Activated T-cell treated with anti-CD3 and anti-CD28 coated beads for 48 hours (primary cell): ENCODE measurements at places on chromosomes 5 and 9.

- no peak for DNase-seq
These were observed 220.0 kb downstream of the SLC12A2 start for GRCh38 chr5:128303593-128303992.

- DNase-seq, result no peak
These were observed 235.4 kb downstream of the DMRT2 start for GRCh38 chr9:1285526-1285925.

GRCh38 chr5:18270635-18271338, 636.5 kb downstream of the TAF11L14 start:
- DNase-seq, result no peak

DNA sequence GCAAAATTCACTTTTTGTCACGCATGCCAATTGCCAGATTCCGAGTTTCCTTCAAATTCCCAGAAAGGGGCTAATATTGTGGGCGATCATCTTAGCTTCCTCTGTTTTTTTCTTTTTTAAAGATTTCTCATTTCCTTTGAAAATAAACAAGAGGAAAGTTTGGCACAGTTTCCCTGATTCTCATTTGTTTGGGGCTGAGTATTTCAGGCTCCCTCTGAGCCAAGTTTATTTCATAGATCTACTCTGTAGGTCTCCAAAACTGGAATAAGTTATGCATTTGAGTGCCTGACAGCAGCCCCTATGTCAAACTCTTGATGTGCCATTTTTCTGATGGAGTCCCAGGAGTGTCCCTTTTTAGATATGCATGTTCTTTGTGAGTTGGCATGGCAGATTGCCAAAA, 1297.2 kb upstream of the WWC1 start:
- DNase-seq, result no peak

DNA sequence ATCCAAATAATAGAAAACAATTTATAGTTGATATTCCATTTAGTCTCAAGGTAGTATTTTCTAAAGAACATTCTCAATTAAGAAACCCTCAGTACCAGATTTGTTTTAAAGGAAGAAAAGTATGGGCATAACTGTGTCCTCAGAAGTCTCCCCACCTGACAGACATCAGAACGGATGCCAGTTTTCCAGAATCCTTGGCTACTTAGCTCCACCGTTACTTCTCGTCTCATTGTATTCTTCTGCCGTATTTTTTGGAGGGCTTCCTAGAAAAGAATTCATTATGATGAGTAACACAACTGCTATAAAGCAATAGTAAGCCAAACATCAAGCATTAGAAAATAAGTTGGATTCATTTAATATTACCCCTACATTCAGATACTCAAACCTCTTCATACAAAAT, 67.8 kb downstream of the DROSHA start:
- no peak for DNase-seq

- DNase-seq, result no peak
These were observed 321.7 kb downstream of the SH3GL2 start for GRCh38 chr9:17900606-17901005.

DNA sequence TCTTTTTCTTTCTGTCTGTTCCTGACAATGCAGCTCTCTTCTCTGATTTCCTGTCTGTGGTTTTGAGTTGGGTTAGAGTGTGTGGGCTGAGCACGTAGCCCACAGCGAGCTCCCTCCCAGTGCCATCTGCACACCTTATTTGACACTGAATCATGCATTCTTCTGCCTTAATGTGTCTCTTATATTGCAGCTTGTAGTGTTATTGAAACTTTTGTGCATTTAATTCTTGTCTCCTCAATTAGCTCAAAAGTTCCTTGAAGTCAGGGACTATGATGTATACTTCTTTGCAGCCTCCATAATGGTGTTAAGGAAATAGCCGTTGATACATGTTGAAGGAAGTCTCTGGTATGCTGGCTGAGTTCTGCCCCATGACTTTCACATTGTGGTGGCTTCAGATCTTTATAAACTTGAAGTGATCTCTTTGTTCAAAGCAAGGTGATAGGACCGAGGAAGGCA, 576.2 kb upstream of the CLINT1 start:
- peak; percentile 3 for DNase-seq

DNA sequence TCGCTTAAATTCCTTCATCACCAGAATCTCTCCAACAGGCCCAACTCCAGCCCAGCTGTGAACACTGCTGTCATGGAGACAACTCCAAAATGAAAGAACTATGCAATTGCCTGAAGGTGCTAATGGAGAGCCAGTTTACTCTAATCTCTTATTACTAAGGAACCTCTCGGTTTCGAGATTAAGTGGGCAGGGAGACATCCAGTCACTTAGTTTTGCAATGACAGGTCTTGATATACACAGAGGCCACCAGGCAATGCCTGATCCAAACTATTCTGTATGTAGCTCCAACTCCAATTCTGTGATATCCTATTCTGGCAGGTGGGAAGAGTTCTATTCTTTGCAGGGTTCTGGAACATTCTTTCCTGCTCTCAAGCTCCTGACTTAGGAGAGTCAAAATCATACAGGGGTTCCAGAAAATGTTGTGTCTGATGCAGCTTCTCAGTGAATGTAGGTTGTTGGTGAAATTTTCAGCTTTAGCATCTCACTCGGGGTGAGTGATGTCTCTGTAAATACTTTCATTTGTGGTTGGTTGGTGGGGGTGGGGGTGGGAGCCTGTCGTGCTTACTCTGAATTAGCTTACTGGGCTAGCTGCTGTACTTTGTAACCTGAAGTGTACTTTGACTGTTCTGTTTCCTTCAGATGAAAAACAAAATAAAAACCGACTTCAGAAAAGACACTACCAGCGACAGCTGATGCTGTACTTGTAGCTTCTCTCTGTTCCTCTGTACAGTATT, 170.9 kb downstream of the PALM2AKAP2 start:
- no peak for DNase-seq

DNA sequence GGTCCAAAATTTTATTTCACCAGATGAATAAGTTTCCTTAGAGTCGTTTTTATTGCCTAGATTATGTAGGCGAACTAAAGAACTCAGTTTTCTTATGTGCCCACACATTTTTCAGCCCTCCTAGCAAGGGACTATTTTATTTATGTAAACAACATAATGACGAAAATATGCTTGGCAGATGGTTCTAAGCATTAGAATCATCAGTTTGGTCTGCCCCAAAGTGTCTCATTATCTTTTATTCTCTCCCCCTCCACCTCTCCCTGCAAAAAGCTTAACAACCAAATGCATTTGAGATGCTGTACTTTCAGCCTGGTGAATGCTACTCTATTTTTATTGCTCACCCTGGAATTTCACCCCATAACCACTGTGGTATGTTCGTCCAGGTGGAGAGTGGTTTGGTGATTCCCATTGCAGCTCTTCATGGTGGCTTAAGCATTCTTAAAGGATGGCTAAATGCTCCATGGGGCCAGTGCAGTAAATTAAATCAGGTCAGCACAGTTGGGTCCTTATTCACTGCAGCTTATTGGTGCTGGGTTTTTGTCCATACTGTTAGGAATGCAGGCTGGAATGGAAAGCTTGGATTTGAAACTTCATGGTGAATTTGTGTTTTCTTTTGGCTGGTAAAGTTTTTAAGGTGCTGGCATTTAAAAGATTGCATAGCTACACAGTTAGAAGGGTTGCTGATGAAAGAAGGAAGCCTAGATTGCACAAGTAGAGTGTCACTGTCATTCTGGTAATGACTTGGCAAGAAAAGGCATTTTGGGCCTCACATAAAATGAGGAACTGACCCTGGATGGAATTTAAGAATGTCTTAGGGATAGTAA, 39.2 kb downstream of the TLE4 start:
- DNase-seq, result no peak

GRCh38 chr9:22211588-22212360, 202.7 kb upstream of the CDKN2B start:
- DNase-seq, result no peak

DNA sequence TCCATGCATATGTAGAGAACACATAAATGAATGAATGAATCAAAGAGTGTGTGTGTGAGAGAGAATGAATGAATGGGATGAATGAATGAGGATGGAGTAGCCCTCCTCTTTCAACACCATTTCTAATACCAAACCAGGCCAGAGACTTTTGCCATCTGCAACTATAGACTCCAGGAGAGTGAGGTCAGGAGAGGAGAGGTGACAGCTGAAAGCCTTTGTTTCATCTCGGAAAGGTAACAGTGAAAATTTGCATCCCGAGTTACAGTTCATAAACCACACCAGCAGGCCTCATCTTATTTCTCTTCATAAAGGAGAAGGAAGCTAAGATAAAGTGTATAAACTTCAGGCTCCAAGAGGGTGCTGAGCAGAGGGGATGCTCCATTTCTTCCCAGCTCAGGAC, 255.3 kb upstream of the KLF4 start:
- DNase-seq, result no peak

DNA sequence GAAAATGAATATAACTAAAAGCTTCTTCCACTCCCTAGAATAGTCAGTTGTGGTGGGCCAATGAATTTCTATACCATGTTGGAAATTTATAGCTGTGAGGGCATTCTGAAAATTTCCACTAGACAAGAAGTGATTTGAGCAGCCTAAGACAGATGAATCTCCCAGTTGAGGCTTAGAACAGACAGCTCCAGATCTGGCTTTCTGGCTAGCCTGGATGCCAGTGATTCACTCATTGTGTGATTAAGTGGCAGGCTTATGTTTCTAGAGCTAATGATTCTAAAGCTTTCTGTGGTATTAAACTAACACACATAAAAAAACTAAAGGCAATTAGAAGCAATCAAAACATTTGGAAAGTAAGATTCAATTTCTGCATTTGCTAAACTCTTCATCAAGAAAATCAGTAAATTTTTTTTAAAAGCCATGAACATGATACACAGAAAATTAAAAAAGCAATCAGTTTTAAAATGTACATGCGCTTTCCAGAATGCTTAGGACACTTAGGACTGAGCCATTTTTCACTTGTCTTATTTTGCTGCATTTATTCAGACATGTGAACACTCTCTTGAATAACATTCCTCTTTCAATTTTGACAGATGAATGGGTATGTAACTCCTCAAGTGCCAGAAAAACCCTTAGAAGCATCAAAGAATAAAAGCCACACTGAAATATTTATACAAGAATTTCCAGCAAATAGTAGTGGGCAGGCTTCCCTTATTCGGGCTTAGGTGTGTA, 100.5 kb upstream of the GNAQ start:
- no peak for DNase-seq

- no peak for DNase-seq
These were observed 62.5 kb downstream of the GIN1 start for GRCh38 chr5:103057208-103058130.

- no peak for DNase-seq
These were observed 8.2 kb downstream of the PRRC2B start for GRCh38 chr9:131402073-131402472.

DNA sequence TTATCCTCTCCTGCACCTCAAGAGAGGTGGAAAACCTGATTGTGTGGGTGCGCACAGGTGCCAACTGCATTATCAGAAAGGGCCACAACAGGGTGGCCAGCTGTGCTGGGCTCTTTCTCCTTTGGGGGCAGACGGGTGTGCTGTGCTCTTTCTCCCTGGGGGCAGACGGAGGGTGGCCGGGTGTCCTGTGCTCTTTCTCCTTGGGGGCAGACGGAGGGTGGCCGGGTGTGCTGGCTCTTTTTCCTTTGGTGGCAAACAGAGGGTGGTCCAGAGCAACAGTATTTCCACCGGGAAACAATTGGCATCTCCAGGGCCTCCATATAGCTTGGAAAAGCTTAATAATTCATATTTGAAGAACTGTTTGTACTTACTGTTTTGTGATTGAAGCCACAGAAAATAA, 6.8 kb downstream of the LMX1B start:
- DNase-seq, result no peak

DNA sequence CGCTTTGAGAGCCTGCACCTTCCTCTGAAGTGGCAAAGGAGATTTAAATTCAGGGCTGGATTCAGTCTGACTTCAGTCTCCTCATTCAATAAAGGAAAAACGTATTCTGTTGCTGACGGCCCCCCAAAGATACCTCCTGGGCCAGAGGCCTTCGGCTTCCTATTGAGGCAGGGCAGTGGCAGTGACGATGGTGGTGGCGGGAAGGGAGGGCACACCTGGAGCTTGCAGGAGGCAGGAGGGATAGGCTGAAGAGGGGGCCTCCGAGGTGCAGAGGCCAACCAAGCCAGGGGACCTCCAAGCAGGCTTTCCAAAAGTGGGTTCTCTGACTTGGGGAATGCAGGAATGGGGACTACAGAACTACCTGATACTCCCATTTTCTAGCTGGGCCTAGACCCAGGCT, 15.9 kb downstream of the RNF44 start:
- DNase-seq, result no peak

DNA sequence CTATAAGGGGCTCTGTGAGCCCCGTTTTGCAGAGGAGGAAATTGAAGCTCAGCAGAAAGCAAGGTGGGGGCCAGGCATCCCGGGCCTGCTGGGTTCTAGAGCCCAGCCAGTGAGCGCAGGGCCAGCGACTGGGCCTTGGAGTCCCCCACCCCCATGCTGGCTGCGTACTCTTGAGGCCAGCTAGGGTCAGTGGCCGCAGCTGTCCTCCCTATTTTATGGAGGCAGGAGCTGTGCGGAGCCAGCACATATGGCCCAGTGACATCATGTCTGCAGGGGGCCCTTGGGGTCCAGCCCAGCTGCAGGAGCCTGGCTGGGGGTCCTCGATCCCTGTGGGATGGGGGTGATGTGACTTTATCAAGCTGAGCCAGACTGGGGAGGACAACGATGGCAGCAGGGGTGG, 71.3 kb downstream of the HMCN2 start:
- no peak for DNase-seq

DNA sequence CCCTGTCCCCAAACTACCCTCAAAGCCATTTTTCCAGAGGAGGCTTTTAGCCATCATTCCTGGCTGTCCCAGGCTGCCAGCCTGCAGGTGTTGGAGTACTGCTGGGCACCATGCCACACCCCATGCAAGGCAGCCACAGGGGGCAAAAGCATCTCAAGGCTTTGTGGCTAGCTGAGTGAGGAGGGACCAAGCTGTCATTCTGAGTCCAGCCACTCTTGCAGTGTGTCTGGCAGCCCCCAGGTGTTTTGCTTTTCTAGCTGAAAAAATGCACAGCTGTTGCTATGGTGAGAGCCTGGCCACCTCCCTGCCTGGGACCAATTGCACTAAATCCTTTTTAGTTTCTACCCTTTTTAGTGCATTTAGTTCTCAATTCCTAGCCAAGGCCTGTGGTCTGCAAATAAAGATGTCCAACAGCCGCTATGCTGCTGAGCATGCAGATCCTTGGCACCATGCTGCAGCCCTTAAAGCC, 50.4 kb upstream of the PTGS1 start:
- no peak for DNase-seq

DNA sequence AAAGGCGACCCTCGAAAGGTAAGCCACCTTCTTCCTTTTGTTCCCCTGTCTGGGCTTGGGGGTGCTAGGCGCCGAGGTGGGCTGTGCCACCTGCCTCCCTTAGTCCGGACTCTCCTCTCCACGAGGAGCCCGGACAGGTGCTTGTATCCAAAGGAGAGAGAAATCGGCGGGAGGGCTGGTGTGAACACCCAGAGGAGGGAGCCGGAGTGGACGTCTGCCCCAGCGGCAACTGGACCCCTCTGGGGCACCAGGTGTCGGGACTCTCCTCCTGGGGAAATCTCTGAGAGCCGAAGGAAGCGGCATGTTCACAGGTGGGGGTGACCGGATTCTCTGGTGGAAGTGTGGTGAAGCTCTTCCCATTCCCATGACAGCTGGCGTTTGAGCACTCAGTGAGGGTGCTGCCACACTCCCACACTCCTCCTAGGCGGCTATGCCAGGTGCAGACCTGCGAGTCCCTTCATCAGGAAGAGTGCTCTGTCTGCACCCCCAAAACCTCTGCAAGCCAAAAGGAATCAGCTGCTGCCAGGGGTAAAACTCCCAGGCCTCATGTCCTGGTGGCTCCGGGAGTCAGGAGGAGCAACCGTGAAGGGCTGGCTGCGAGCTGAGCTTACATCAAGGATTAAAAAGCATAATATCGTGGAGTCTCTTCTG, 921 bp downstream of the KCNIP1 start:
- DNase-seq, result no peak

- DNase-seq, result no peak
These were observed 14.3 kb upstream of the NR4A3 start for GRCh38 chr9:99807276-99807852.

- DNase-seq, result no peak
These were observed 33.7 kb downstream of the CAMK2A start for GRCh38 chr5:150255659-150256409.
